ENCODE measurements at places on chromosomes 16 and 17. TPM values are rescaled to one million over a fixed set of nuclear protein-coding genes. Genes with fewer than 3 reads are reported as not detected.

The ZNHIT3 gene
- total RNA-seq, result 50.5 TPM

DNA sequence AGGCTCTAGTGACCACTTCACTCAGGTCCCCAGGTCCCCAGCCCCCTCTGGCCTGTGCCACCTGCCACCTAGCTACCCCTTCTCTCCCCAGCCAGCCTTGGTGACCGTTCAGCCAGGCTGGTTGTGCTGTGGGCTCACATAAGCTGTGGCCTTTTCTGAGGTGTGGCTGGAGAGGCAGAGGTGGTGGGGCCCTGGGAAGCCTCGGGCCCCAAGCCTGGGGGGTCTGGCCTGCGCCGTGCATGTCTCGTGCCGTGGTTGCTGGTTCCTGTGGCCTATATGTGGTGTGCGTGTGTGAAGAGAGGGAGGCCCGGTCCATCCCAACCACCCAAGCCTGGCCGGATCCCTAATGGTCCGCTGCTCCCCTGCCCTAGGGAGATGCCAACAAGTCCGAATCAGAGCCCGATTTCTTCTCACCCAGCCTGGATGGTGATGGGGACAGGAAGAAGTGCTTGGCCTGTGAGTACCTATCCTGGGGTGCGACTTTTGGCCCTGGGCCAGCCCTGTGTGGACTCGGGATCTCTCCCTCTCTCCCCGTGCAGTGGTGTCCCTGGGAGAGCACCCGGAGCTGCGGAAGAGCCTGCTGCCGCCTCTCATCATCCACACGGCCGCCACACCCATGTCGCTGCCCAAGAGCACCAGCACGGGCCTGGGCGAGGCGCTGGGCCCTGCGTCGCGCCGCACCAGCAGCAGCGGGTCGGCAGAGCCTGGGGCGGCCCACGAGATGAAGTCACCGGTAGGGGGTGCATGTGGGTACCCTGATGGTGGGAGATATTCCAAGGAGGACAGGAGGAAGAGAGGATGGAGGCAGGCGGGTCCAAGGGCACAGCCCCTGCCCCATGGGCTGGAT is 35.9 kb downstream of the CACNA1G start:
- DNase-seq, result no peak

GRCh38 chr17:17900615-17901520 is 64.1 kb upstream of the SREBF1 start:
- no peak for DNase-seq

The KRTAP9-8 gene
- total RNA-seq, result not detected

DNA sequence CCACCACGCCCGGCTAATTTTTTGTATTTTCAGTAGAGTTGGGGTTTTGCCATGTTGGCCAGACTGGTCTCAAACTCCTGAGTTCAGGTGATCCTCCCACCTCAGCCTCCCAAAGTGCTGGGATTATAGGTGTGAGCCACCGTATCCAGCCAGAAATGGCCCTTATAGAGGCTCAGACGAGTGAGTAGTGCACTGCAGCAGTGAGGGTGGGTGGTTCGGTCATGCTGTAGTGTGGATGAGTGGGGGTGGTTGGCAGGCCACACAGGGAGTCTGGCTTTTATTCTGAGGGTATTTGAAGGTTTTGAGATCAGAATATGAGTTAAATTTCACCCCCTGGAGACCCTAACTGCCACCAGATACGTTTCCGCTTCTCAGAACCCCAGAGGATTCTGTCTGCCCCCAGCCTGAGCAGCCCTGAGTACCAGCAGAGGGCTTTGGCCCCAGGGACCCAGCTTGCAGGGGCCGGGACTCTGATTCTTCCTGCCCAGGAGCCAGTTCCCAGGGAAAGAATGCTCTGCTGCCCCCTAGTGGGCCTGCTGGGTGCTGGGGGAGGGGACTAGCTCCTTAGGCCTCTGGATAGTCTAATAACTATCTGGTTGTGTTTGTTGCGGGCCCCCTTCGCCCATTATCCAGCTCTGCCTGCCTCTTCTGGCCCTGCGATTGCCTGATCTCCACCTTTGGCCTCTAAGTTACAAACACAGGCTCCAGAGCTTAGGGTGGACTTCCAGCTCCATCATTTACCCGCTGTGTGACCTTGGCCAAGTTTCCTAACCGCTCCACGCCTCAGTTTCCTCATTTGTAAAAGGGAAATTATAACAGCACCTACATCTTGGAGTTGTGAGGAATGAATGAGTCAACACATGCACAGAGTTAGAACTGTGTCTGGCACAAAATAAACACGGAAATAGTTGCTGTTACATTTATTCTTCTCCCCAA is 2.0 kb downstream of the ZNF771 start:
- peak; percentile 95 for DNase-seq

DNA sequence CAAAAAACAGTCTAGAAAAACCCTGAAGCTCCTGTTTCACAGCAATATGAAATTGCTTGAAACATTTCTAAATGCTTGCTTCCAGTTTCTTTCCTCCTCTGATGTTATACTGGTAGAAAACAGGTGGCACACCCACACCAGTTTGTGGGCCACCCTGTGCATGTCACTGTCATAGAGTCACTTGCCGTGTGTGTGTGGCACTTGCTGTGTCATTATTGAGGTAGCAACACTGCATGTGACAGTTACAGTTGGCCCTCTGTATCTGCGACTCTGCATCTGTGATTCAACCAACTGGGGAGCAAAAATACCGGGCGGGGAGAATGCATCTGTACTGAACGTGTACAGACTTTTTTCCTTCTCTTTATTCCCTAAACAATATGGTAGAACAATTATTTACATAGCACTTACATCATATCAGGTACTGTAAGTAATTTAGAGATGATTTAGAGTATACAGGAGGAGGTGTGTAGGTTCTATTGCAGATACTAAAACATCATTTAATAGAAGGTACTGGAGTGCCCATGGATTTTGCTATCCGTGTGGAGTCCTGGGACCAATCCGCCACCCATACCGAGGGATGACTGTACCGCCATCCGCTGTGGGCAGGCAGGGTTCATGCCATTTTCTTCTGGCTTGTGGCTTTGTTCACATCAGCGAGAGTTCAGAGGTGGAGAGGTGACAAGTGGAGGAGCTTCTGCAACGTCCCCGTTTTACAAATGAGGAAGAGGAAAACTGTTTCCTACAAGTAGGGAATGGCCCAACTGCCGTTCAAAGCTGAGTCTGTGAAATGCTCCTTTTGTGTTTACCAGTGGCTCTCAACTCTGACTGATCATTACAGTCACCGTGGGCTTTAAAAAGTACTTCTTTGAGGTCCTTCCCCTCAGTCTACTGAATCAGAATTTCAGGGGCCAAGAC is 373.7 kb downstream of the SNX29 start:
- peak; percentile 7 for DNase-seq

GRCh38 chr16:3467182-3467581 is 23.7 kb downstream of the NAA60 start:
- no peak for DNase-seq

DNA sequence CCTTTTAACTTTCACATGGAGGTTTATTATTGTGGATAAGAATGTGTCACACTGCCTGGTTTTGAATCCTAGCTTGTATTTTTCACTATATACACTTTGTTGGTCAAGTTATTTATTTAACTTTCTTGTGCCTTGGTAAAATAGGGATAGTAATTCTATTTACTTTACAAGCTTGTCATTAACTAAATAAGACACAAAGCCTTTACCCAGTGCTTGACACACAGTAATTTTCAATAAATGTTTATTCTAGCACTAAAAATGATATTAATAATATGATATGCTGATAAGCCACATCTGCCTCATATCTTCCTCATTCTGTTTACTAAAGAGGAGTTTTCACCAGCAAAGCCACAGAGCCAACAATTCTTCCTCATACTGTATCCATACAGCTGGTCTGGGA is 27.8 kb downstream of the MYH10 start:
- no peak for DNase-seq

DNA sequence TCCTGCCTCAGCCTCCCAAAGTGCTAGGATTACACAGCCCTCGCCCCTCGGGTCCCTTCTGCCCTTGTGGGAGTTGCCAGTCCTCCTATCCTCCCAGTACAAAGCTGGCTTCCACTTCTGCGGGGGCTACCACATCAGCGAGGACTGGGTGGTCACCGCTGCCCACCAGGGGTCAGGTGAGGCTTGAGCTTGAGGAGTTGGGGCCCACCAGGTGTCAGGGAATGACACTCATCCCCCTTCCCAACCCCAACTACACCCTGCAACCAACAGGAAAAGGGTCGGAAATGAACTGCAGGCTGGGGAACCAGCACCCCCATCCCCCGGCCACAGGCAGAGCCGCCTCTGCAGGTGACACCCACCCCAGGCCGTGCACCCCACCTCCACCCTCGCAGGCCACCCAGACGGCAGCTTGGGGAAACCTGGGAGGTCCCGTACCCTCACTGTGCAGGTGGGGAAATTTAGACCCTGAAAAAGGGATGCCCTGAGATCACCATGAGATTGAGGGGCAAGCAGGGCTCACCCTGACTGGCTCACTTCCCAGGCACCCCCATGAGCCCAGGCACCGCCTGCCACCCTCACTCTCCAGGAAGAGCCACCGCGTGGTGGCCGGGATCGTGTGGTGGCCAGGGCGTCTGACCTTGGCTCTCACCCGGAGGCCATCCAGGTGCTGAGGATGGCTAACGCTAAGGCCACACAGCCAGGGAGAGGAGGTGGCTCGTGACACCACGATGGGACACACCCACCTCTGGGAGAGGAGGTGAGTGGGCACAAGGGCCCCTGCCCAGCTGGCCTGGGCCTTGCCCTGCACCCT is 8.0 kb downstream of the CTRB1 start:
- DNase-seq, result no peak

DNA sequence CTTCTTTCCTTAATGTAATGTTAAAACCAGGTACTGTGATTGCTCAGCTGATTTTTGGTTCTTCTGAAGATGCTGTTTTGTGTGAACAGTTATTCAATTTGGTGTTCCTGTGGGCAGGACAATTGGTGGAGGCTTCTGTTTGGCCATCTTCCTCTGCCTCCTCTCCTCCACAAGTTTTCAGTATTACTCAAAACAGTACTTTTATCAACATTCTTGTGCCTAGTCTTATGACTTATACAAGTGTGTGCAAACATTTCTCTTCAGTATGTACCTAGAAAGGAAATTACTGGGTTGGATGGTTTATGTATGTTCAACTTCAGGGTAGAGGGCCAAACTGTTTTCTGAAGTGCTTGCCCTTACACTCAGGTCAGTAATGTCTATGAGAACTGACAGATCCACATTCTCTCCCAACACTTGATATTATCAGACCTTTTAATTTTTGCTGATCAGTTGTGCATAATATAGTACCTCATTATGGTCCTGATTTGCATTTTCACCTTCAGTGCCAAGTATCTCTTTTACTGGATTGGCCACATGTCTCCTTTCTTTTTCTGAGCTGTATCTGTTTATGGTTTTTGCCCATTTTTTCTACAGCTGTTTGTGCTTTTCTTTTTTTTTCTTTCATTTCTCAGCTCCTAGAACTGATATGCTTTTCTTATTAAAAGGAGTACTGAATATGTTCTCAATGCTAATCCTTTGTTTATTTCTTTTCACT is 50.9 kb downstream of the ERCC4 start:
- DNase-seq, result no peak

DNA sequence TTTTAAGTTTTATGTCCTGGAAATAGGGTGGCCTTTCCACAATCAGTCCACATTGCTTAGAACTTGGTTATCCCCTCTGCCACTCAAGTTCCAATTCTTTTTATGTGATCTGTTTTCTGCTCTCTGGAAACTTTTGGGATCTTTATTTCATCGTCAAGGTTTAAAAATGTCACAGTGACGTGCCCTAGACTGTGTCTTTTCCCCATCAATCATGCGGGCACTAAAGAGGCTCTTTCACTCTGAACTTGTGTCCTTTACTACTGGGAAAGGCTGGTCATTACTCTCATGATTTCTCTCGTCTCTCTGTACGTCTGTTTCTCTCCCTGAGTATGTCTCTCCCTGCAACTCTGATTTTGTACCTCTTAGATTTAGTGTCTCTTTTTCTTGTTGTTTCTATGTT is 189.8 kb upstream of the AXIN2 start:
- no peak for DNase-seq

DNA sequence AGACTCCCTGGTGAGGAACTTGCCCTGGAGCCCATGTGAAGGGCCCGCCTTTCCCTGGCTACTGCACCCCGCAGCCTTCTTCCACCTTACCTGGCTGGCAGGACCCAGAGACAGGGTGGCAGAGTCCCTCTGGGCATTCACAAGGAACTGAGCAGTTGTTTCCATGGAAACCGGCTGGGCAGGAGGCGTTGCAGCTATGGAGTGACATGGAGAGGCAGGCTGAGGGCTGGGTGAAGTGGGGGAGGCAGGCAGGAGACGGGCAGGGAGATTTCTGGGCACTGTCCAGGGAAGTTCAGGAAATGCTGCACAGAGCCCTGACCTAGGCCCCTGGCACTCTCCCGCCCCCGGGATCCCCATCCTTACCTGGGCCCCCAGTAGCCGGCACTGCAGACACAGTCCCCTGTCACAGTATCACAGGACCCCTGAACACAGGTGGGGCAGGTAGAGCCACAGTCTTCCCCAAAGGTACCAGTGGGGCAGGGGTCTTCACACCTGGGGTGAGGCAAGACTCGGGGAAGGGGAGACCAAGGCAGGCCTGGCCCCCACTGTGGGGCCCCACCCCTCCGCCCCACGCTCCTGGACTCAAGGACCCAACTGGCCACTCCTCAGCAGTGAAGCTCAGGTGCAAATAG is 5.9 kb downstream of the SCARF1 start:
- DNase-seq, result no peak

- no peak for DNase-seq
Observed at GRCh38 chr17:27491713-27492190, 35.5 kb downstream of the KSR1 start.

GRCh38 chr16:47037396-47037745 is 63.9 kb upstream of the DNAJA2 start:
- DNase-seq, result peak; percentile 60

GRCh38 chr16:49617710-49618330 is 238.1 kb downstream of the ZNF423 start:
- DNase-seq, result no peak

The RUNDC3A gene
- 0.22 TPM for total RNA-seq

GRCh38 chr17:5526821-5527598 is 40.6 kb downstream of the MIS12 start:
- peak; percentile 92 for DNase-seq

DNA sequence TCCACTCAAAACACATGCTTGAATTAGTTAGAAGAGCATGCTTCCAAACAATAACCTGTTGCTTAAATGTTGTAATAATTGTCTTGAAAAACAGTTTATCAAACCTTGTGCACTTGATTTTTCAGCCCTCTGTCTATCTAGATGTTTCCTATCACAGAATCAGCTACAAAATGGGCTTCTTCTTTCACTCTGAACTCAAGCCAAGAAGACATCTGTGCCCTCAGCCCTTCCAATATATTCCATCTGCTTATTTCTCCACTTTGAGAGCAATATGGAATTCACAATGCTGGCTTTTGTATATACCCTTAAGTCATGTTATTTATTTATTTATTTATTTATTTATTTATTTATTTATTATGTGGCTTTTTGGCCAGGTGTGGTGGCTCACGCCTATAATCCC is 234.2 kb downstream of the TOX3 start:
- DNase-seq, result no peak

The TNK1 gene
- total RNA-seq, result 6.8 TPM

Data from activated CD8-positive, alpha-beta T cell treated with anti-CD3 and anti-CD28 coated beads for 36 hours (primary cell).